ENCODE measurements at places on chromosomes 1 and 21.

- no peak for DNase-seq
Observed at GRCh38 chr21:31351438-31351837, 7.4 kb upstream of the TIAM1 start.

DNA sequence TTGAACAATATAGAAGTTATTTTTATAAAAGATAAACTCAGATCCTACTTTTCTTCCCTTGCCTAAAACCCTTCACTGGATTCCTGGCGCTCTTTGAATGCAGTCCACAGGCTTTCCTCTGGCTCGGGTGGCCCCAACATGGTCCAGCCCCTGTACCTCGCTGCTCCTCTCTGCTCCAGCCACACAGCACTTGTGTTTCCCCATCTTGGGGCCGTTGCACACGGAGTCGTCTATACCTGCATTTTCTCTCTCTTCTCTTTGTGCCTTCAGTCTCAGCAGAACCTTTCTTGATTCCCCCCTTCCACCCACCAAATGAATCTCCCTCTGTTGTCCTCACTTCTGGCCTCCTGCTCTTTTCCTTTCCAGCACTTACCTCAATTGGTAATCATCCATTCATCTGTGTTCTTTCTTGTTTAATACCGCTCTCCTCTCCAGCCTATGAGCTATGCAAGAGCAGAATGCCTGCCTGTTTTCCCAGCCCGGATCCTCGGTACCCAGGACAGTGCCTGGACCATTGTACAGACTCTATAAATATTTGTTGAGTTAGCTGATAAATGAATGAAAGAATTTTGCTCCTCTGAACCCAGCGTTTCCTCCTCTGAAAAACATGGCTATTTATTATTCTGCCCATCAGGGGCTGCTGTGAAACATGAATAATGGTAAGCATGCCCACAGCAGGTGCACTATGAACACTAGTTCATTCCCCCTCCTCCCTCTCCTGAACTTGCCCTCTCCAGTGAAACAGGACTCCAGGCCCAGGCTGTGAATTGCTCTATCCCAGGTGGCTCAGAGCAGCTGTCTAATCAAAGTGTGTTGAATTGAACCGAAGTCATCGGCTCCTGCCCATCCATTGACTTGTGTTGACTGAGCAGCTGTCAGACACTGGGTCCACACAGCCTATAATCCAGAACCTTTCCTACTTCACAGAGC is 266.9 kb downstream of the PTPRU start:
- DNase-seq = no peak

DNA sequence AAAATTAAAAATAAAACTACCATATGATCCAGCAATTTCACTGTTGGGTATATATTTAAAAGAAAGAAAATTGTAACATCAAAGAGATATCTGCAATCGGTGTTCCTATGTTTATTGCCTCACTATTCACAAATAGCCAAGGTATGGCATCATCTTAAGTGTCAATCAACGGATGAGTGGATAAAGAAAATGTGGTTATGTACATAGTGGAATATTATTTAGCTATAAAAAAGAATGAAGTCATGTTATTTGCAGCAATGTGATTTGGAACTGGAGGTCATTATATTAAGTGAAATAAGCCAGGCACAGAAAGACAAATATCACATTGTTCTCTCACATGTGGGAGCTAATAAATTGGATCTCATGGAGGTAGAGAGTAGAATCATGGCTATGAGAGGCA is 76.3 kb downstream of the RD3 start:
- no peak for DNase-seq

GRCh38 chr1:44033756-44034155 is 2.5 kb upstream of the SLC6A9 start:
- no peak for DNase-seq

- DNase-seq = peak; percentile 44
Observed at GRCh38 chr1:179709841-179710329, 33.2 kb upstream of the FAM163A start.

- DNase-seq = no peak
Observed at GRCh38 chr1:62269851-62270495, 49.3 kb downstream of the KANK4 start.

- DNase-seq = no peak
Observed at GRCh38 chr21:34003428-34003827, 70.0 kb upstream of the MRPS6 start.

DNA sequence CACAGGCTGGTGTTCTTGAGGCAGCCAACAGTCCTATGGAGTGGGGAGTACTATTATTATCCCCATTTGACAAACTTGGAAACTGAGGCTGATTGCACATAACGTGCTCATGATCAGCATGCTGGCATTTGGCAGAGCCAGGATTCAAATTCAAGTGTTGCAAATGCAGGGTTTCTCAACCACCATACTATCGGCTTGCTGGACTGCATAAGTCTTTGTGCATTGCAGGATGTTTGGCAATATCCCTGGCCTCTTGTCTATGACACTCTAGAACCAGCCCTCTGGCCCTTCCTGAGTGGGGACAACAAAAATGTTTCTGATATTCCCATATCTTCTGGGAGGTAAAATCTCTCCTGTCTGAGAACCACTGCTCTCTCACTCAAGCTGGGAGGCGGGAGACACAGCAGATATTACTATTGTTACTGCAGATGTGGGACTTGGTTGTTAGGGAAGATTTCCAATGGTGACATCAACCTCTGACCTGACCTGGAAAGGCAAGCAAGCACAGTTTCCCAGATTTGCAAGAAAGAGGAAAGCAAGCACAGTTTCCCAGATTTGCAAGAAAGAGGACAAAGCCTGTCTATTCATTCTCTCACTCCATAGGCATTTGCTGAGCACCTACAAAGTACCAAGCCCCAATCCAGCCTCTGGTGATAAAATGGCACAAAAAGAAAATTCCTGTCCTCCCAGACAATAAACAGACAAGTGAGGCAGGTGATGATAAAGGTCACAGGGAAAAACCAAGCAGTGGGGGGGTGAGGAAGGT is 1.0 kb upstream of the AADACL3 start:
- no peak for DNase-seq
